ENCODE measurements at places on chromosomes 7 and 10.

GRCh38 chr10:60441515-60441914 lies 51.8 kb upstream of the ANK3 start:
- DNase-seq = no peak

GRCh38 chr10:120982507-120982906 lies 131.3 kb downstream of the WDR11 start:
- DNase-seq = no peak

DNA sequence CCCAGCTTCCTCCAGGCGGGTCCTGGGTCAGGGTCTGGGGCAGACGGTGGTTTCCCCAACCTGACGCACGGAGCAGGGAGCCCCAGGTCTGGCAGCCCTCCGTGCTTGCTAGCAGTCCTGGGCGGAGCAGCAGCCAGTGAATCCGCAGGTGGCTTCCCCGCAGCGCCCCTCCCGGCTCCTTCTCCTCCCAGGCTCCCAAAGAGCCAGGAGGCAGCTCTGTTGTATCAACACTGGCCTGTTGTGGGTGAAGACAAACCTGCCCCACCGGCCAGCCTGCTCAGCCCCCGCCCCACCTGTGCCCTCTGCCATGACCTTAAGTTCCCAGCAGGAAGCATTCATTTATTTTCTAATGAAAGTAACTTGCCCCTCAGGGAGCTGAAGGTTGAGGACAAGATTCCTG lies 24.0 kb upstream of the TMEM213 start:
- DNase-seq = no peak

GRCh38 chr7:2646680-2647571 lies 15.1 kb downstream of the TTYH3 start:
- no peak for DNase-seq

- no peak for DNase-seq
Measured at GRCh38 chr10:31647861-31648260, 280.8 kb downstream of the ARHGAP12 start.

All from GM12878 (cell line).